ENCODE measurements at places on chromosomes 3 and 15. TPM values are rescaled to one million over a fixed set of nuclear protein-coding genes. Genes with fewer than 3 reads are reported as not detected.

- DNase-seq = no peak
Measured at GRCh38 chr3:189534531-189534930, 96.7 kb upstream of the TP63 start.

DNA sequence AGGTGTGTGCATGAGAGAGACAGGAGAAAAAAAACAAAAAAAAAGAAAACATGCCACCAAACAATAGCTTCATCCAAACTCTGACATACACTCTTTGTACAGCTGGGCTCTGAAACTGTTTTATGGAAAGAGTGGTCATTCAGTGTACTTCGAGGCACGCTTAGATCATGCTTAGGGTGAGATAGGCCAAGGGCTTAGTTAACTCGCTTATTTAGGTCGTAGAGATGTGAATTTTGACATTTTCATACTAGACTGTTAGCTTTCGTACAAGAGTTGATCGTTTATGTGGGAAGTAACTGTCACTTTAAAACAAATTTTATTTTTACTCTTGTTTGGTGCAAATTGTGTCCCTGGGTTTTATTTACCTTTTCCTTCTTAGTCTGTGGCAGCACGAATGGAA is 166.4 kb downstream of the GHSR start:
- no peak for DNase-seq

DNA sequence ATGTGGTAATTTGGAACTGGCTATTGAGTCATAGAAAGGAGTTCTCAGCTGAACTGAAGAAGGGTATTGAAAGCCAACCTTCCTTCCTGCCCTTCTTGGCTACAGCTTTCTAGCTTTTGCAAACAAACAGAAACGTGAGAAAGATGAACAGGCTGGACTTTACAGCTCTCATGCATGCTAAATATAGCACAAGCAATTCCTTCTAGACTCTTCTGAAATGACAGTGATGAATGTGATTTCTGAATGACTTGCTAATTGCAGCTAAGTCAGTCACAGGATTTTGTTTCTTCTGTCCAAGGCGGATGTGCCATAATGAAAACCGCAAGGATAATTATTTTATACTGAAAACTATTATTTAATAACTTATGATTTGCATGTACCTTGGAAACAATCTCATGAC is 36.3 kb downstream of the BCHE start:
- DNase-seq = no peak

Gene FGF7
- 0.25 TPM for polyA plus RNA-seq

Gene ZIC4
- polyA plus RNA-seq = 2.0 TPM
